Cardiac muscle cell (in vitro differentiated cells and primary cell): ENCODE measurements at places on chromosomes 1 and 21. TPM values are rescaled to one million over a fixed set of nuclear protein-coding genes. Genes with fewer than 3 reads are reported as not detected.
A peak's percentile ranks its signal among the peaks of the same experiment; 100 is the strongest.

GRCh38 chr1:8419172-8419571 lies 101.3 kb downstream of the SLC45A1 start:
- DNase-seq, result no peak
- no peak overlapping the region for H3K4me3 ChIP-seq
- no peak overlapping the region for H3K27ac ChIP-seq
- no peaks in the 10 kb centered on the region for H3K27me3 ChIP-seq
- peaks cover 38% of the 10 kb centered on the region for H3K4me1 ChIP-seq

DNA sequence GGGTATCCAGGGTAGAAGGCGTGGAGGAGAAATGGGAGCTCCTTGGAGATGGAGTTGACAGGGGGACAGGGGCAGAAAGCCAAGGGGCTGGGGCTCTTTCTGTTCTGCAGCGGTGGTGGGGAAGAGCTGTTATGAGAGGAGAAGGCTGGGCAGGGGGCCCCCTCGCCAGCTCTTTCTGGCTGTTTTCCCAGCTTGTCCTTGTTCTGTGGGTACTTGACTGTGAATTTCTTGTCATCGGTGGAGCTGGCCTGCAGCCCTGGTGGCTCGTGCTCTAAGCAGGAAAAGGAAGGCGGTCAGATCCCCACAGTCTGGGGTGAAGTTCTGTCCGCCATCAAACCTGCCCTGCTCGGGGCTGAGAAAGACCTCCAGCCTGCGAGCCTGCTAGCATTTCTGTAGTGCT lies 7.6 kb downstream of the ZNF683 start:
- no peak overlapping the region for H3K27ac ChIP-seq
- H3K4me1 ChIP-seq, result no peaks in the 10 kb centered on the region
- H3K4me3 ChIP-seq, result no peak overlapping the region

GRCh38 chr1:87712261-87713010 lies 383.8 kb downstream of the LMO4 start:
- H3K4me1 ChIP-seq, result no peaks in the 10 kb centered on the region
- DNase-seq, result no peak
- no peaks in the 10 kb centered on the region for H3K27me3 ChIP-seq

DNA sequence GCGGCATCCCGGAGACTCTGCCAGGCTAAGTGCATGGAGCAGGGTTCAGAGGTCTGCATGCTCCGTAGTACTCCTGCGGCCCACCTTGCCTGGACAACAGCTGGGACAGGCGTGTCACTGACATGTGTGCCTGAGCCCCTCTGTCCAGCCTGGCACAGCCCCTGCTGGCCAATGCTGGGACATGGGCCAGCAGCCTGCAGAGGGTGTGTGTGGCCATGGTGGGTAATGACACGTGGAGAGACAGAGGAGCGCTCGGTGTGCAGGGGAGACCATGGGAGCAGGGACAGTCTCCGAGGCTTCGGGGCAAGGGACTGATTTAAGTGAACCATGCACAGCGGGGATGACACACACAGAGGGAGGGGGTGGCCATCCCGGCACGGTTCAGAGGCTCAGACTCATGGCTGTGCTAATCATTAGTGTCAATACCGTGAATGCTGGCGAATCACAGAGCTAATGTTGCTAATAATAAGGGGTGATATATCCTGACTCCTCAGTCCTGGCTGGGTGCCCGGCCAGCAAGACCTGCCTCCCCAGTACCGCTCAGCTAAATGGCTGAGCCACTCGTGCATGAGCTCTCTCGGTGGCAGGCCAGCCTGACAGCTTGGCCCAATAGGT lies 41.5 kb downstream of the IGSF21 start:
- no peak overlapping the region for H3K27ac ChIP-seq
- H3K4me1 ChIP-seq, result no peaks in the 10 kb centered on the region
- no peak overlapping the region for H3K4me3 ChIP-seq
- no peak for DNase-seq

DNA sequence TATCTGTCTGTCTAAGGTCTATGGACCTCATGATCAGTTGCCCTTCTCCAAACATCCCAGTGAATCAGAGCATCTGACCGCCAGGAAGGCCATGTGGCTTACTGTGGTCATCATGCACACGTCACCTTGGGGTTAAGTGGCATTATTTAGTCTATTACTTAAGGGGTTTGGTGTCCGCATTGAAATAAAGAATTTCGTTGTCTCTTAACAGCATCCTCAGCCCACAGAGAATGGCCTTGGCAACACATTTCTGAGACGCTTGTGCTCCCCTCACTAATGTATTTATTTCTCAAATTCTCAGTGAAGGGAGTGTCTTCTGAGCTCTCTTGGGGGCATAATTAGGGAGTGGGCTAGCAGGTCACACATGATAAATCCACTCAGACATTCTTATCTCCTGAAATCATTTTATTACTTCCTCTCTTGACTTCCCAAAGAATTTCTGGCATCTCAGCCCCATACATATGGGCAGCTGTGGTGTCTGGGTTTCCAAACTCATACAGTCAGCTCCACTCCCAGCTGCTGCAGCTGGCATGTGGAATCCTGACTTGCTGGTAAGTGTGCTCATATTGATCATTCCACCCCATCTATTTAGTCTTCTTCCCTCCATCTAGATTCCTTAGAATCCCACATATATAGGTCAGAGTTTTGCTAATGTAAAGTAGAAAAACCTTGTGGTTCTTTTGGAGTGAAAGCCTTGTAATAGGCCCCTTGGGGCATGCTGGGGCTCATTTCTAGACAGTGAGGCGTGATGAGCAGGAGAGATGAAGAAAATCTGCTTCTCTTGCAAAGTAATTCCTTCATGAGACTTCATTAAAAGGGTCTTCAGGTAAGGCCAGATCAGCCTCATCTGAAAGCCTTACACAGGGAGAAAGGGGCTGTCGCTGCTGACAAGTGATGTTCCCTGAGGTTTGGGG lies 110.5 kb downstream of the HHAT start:
- no peak overlapping the region for H3K4me3 ChIP-seq
- no peaks in the 10 kb centered on the region for H3K4me1 ChIP-seq
- H3K36me3 ChIP-seq, result no peaks in the 10 kb centered on the region
- DNase-seq, result no peak
- H3K27me3 ChIP-seq, result no peaks in the 10 kb centered on the region
- H3K27ac ChIP-seq, result no peak overlapping the region

DNA sequence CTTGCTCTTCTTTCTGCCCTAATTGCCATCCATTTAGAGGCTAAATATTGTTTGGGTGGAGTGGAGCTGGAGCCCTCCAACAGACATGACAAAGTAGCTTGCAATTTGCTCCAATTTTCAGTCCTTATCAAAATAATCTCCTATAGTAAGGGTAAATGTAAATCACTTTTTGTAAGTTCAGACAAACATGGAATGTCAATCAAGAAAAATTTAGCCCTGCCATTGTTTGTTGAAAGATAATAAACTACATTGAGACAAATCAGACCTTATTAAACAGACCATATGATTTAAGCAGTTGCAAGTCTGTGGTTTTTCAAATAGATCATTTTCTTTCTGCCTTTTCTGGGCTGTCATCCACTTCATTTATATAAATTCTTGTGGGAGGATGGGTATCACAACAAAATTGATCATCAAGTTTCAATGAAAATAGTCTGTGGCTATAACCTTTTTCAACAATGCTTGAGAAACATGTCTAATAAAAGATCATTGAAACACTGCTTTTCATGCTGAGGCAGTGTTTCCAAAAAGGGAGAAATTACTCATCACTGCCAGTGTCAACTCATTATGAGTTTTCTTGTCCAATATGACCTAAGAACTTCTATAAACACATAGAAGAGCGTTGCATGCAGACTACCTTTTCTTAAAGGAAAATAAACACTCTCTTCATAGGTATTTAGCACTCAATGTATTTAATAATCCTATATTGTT lies 1152.0 kb upstream of the B3GALT2 start:
- H3K4me1 ChIP-seq, result no peaks in the 10 kb centered on the region
- H3K4me3 ChIP-seq, result no peak overlapping the region
- H3K27ac ChIP-seq, result no peak overlapping the region
- H3K27me3 ChIP-seq, result no peaks in the 10 kb centered on the region
- no peaks in the 10 kb centered on the region for H3K36me3 ChIP-seq
- DNase-seq, result no peak

DNA sequence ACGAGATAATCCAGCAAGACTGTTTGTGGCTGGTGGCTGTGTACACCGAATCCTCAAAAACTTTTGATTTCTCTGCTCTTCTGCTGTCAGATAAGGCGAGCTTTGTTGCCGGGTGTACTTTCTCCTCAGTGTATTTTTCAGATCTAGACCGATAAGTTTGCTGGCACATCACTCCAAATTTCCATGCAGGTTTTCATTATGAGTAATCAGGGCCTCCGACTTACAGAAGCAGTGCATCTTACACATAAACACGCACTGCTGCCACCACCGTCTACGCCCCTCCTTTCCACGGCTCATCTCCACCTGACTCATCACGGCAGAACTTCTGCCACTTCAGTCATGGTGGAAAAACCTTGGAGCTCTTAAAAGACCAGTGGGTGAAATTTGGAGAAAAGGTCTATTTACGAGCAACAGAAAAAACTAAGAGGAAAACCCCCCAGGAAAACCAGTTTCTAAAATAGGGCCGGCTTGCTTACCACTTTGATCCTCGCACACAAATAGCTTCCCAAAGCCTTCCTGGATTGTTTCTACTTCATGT lies 7.7 kb downstream of the ZBTB21 start:
- H3K27me3 ChIP-seq, result no peaks in the 10 kb centered on the region
- no peaks in the 10 kb centered on the region for H3K36me3 ChIP-seq
- no peak overlapping the region for H3K27ac ChIP-seq
- DNase-seq, result peak; percentile 61
- no peaks in the 10 kb centered on the region for H3K4me1 ChIP-seq

DNA sequence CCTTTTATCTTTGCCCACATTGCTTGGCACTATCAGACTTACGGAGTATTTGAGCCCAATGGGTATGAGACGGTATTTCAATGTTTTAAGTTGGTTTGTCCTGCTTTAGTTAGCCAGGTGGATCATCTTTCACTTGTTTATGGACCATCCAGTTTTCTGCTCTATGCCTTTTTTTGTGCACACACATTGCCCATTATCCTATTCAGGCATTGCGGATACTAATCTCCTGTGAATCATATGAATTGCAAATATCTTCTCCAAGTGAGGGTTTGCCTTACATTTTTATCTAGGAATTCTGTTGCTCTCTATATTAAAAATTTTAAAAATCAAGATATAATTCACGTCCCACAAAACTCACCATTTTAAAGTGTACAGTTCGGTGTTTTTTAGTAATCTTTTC lies 14.0 kb downstream of the CYYR1 start:
- no peaks in the 10 kb centered on the region for H3K4me1 ChIP-seq
- H3K36me3 ChIP-seq, result no peaks in the 10 kb centered on the region
- H3K27ac ChIP-seq, result no peak overlapping the region
- DNase-seq, result no peak
- no peak overlapping the region for H3K4me3 ChIP-seq

GRCh38 chr1:244180256-244180655 lies 129.2 kb downstream of the ZBTB18 start:
- no peak overlapping the region for H3K4me3 ChIP-seq
- no peaks in the 10 kb centered on the region for H3K36me3 ChIP-seq
- DNase-seq, result no peak
- H3K27me3 ChIP-seq, result peaks cover 23% of the 10 kb centered on the region
- no peaks in the 10 kb centered on the region for H3K4me1 ChIP-seq

DNA sequence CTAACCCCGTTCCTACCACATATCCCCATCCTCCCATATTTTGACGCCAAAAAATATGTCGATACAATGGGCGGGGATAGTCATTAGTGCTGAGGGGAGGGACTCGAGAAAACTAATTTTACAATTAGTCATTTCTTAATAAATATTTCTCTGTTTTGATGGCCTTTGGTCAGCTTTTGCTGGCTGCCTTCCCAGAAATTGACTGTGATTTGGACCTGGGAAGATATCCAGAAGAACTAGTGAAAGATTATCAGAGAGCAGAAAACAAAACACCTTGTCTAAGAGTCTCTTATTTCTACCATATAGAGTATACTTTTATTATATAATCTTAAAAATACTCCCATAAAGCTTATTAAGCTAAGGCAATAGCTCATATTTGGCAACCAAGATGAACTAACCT lies 247.6 kb downstream of the MRPL39 start:
- H3K27ac ChIP-seq, result no peak overlapping the region
- no peaks in the 10 kb centered on the region for H3K4me1 ChIP-seq
- no peak for DNase-seq
- no peaks in the 10 kb centered on the region for H3K36me3 ChIP-seq
- H3K4me3 ChIP-seq, result no peak overlapping the region

- H3K27ac ChIP-seq, result no peak overlapping the region
- H3K36me3 ChIP-seq, result no peaks in the 10 kb centered on the region
- no peaks in the 10 kb centered on the region for H3K27me3 ChIP-seq
Measured at GRCh38 chr1:17276568-17276967, 27.7 kb downstream of the PADI3 start.

- no peak overlapping the region for H3K27ac ChIP-seq
- peak; percentile 25 for DNase-seq
- H3K4me1 ChIP-seq, result no peaks in the 10 kb centered on the region
- no peaks in the 10 kb centered on the region for H3K36me3 ChIP-seq
- H3K4me3 ChIP-seq, result no peak overlapping the region
Measured at GRCh38 chr21:41411449-41412089, 14.5 kb upstream of the MX1 start.

- no peaks in the 10 kb centered on the region for H3K36me3 ChIP-seq
- no peak overlapping the region for H3K27ac ChIP-seq
- no peaks in the 10 kb centered on the region for H3K4me1 ChIP-seq
- no peak for DNase-seq
Measured at GRCh38 chr1:45785583-45785982, 17.8 kb upstream of the MAST2 start.

DNA sequence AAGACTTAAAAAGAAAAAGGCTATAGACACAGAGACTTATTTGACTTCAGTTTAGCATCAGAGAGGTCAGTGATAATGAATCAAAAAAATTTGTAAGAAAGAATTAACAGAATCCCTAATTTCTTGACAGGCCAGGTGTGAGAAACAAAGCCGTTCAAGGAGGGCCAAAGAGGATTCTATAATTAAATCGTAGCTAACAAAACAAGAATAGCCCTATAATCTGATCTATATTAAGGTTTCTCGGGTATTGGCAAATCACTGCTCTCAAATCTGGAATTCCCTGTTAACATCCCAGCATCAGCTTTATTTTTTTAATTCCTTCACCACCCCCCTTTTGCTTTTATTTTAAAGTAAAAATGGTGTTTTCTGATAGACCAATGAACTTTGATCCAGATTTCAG lies 60.3 kb downstream of the PUM1 start:
- no peak overlapping the region for H3K27ac ChIP-seq
- peaks cover 26% of the 10 kb centered on the region for H3K36me3 ChIP-seq
- peaks cover 42% of the 10 kb centered on the region for H3K4me1 ChIP-seq
- H3K4me3 ChIP-seq, result no peak overlapping the region

Gene KCNT2
- 2.7 and 5.0 TPM in 2 replicates for total RNA-seq

Gene LCE6A
- total RNA-seq, result not detected in 2 replicates

Gene FHAD1
- 0.53 and 0.74 TPM in 2 replicates for total RNA-seq

Gene TMEM79
- 2.6 and 4.0 TPM in 2 replicates for total RNA-seq

Gene IGSF3
- total RNA-seq, result 91.6 and 130 TPM in 2 replicates

Gene FBXO2
- 15.8 and 20.9 TPM in 2 replicates for total RNA-seq

Gene RHD
- 0.74 TPM in 1 of 2 replicates, not detected in the other for total RNA-seq

Gene AADACL4
- not detected in 2 replicates for total RNA-seq

Gene WDR26
- 42.0 and 62.2 TPM in 2 replicates for total RNA-seq

Gene TAL1
- total RNA-seq, result 0.04 and 0.30 TPM in 2 replicates

Gene ASCL5
- total RNA-seq, result 0.18 and 0.88 TPM in 2 replicates

Gene CBR1
- total RNA-seq, result 60.8 and 83.1 TPM in 2 replicates

Gene SPRR2B
- not detected in 2 replicates for total RNA-seq

Gene VHLL
- total RNA-seq, result 0.98 TPM in 1 of 2 replicates, not detected in the other
